ENCODE measurements at places on chromosomes 13 and 19. TPM values are rescaled to one million over a fixed set of nuclear protein-coding genes. Genes with fewer than 3 reads are reported as not detected.

DNA sequence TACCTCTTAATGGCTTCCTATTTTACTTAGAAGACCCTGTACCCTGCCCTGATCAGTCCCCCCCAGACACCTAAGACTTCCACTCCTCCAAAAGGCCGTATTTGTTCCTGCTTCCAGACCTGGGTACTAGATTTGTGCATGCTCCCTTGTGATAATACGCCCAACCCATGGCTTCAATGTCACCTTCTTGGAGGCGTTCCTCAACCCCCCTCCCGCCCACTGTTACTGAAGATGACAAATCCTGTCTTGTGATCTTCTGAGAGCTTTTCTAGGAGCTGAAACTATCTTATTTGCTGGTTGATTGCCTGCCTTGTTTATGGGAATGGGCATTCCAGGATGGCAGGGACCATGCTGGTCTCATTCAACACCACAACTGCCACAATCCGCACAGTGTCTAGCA is 9.4 kb downstream of the SLC25A23 start:
- DNase-seq: no peak

PTPRH gene
- total RNA-seq: 0.79 TPM

DNA sequence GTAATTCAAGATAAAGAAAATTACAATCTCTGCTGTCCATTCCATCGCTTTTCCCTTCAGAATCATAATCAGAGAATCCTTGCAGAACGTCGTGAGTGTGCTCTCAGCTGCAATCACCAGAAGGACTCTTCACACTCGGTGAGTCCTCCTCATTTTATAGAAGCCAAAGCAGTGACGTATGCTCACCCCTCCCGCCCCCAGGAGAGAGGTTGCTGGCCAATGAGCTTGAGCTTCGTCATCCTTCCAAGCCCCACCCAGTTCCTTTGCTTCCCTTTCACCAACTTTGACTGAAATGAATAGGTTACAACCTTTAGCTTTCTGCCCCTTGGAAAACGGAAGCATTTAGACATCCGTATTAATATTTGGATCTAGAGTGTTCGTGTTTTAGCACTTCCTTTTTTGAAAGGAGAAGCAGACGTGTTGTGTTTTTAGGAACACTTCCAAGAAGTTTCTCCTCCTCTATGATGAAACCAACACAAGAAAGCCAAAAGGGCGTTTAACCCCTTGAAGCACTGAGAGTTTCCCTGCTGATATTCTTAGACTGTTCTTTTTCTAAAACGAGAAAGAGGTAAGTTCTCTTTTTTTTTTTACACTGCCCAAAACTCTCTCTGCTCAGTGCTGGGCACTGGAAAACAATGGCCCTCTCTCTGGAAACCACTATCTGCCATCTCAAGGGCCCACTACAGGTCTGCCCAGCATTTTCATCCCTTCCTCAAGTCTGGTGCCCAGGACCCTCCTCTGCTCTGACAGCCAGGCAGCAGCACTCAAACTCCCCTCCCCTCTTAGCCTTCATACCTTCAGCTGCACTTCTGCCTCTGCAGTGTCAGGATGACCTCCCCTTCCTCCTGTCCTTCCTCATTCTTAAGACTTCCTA is 44.3 kb upstream of the CEACAM21 start:
- DNase-seq: peak; percentile 9

DNA sequence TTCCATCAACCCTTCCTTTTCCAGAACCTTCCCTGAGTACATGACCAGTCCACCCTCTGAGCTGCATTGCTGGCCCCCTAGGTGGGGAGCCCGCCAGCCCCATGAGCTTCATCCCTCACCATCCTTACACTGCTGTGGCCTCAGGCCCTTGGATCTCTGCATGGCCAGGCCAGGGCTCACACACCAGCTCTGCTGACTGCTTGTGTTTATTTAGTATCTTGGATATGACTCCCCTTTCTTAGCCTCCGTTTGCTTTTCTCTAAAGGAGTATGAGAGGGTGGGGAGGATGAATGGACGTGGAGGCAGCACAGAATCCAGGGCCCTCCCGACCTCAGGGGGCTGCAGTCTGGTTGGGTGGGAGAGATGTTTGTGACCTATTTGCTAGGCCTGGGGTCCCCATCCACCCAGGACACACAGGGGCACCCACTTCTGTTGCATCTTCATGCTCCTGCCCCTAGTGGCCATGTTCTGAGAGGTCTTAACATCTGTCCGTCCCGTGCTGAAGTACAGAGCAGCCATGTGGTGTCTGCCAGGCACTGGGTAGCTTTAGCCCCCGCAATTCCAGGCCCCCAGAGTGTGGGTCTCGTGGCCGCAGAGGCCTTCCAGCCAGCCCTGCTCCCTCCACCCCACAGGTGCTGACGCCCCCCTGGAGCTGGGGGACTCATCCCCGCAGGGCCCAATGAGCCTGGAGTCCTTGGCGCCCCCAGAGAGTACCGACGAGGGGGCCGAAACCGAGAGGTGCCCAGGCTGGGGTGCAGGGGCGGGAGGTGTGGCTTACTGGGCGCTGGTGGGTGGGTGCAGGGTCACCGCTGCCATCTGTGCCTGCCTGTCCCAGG is 13.0 kb downstream of the ARHGEF1 start:
- no peak for DNase-seq

GNG7 gene
- not detected for total RNA-seq

- peak; percentile 77 for DNase-seq
These were observed 15.0 kb downstream of the LIPE start for GRCh38 chr19:42412227-42412626.

KRTDAP gene
- not detected for total RNA-seq

GRCh38 chr19:2578391-2578890 is 102.5 kb downstream of the GADD45B start:
- peak; percentile 87 for DNase-seq

DNA sequence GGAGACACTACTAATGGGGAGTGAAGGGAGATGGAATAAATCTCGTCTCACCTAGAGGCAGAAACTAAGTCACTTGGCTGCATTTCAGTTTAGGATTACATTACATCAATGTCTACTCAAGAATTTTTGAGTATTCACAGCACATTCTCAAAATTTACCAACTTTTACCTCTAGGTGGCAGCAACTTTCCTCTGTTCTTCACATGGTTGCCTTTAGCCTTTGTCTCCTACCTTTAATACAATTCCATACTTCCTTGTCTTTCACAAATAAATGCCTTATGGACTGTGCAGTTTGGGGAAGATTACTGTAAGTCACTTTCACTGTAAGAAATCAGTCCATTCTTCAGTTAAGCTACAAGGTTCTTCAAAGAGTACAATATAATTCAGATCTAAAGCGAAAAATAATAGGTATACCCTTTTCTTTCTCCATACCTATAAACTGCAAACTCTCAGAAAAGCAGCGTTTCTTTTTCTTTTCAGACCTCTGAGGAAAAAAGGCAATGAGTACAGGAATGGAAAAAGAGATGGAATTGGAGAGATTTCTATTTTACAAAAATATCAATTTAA is 379.4 kb downstream of the KLF12 start:
- peak; percentile 60 for DNase-seq

- DNase-seq: no peak
These were observed 46.7 kb upstream of the ZNF835 start for GRCh38 chr19:56718231-56718630.

DNA sequence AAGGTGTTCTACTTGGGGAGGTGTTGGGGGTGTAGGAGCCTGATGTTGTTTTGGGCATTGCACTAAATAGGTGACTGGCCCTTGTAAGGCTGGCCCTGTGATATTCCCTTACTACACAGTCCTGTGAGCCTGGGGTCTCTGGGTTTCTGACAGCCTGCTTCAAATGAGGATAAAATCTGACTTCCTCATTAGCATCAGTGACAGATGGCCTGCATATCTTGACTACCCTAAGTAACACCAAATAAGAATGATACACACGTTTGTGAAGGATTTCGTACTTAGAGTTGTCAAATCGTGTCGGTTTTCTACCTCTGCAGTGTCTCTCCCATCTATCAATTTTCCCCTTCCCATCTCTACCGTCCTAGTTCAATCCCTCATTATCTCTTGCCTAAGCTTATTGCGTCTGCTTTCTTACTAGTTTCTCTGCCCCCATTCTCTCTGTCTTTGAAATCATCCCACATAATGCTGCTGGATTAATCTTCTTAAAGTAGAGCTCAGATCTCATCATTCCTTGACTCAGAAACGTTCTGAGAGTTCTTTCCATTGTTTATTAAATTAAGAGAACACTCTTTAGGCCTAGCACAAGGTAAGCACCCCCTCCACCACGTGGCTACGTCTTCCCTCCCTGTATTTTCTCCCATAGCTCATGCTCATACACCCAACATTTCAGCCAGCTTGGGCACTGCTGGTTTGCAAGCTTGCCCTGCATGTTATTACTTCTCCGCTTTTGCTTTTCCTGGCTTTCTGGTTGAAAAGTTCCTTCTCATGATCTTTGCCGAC is 26.2 kb upstream of the CNMD start:
- DNase-seq: no peak

DNA sequence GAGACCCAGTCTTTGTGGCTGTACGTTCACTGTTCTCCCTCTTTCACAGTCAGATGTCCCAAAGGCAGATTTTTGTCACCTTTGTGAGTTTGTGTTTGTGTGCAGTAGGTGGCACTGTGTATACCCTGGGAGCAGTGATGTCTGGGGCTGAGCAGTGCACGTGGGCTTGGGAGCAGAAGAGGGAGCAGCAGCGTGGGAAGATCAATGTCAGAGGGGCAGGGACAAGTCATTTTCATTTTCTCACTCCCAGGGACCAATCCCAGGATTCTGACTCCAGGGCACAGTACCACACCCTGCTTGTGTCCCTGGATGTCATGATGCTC is 2.0 kb upstream of the PSG6 start:
- DNase-seq: no peak

CABP5 gene
- total RNA-seq: 2.8 TPM

- no peak for DNase-seq
These were observed 331.0 kb upstream of the DACH1 start for GRCh38 chr13:72198042-72198441.

HTR2A gene
- total RNA-seq: 0.02 TPM

DNA sequence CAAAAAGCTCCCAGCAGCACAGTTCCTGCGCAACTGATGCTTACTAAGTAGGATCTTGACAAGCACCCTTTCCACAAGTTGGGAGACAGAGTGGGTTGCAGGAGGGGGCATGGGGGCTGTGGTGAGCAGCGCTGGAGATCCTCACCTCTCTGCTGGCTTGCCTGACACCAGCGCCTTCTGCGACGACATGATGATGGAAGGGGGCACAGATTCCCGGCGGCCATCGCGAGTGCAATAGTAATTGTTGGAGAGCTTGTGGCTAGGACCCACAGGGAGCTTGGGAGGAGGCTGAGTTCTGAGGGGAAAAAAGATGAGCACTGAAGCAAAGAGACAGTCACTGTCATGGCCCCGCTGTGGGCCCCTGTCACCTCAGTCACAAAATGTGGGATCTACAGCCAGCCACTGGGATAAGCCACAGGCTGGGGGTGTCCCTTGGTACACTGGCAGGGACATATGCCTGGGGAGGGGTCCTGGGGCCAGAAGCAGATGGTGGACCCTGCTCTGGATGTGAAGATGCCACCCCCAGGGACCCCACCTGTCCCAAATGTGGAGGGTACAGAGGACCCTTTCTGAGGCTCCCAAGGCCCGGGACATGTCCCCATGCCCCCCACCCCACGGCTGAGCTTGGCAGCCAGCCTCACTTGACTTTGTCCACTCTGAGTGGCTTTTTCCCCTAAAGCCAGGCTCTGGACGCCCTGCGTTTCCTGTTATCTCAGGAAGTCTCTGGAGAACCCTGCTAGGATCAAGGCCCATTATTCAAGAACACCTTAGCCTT is 4.6 kb downstream of the NDUFA7 start:
- DNase-seq: no peak

BRME1 gene
- total RNA-seq: 3.2 TPM

GRCh38 chr19:18677156-18677555 is 6.3 kb upstream of the CRTC1 start:
- DNase-seq: no peak
